ENCODE measurements at places on chromosomes 3 and 15. TPM values are rescaled to one million over a fixed set of nuclear protein-coding genes. Genes with fewer than 3 reads are reported as not detected.

Gene CAMP
- total RNA-seq = 2.3 TPM

Gene WNT5A
- total RNA-seq = 27.2 TPM

Gene TMEM207
- total RNA-seq = not detected

Gene PROS1
- total RNA-seq = 49.5 TPM

Gene BCHE
- total RNA-seq = 5.8 TPM
